ENCODE measurements at places on chromosomes 7 and 10. TPM values are rescaled to one million over a fixed set of nuclear protein-coding genes. Genes with fewer than 3 reads are reported as not detected.

The ZNF862 gene
- 10.4 TPM for total RNA-seq

The CUX1 gene
- total RNA-seq: 125 TPM

The KCP gene
- total RNA-seq: 0.19 TPM

The UPK3B gene
- total RNA-seq: 0.49 TPM

The FUOM gene
- 5.1 TPM for total RNA-seq

The COPS6 gene
- total RNA-seq: 114 TPM

The SFMBT2 gene
- total RNA-seq: 11.0 TPM

The LAMB1 gene
- total RNA-seq: 60.0 TPM

The HHEX gene
- 2.1 TPM for total RNA-seq

The PRSS1 gene
- not detected for total RNA-seq

The IL2RA gene
- total RNA-seq: 2.3 TPM

The AUTS2 gene
- total RNA-seq: 10.5 TPM

The CYP26C1 gene
- total RNA-seq: not detected

The MYOZ1 gene
- 4.8 TPM for total RNA-seq

The EXOSC1 gene
- 14.9 TPM for total RNA-seq

The FAM25A gene
- not detected for total RNA-seq

The SFTPA1 gene
- not detected for total RNA-seq

The AP4M1 gene
- total RNA-seq: 11.8 TPM

The ANKRD1 gene
- total RNA-seq: 2,047 TPM

The FGF8 gene
- total RNA-seq: not detected

The AGMO gene
- total RNA-seq: 0.36 TPM

The HOXA7 gene
- 0.36 TPM for total RNA-seq

The WDR86 gene
- total RNA-seq: 0.16 TPM

The DNA2 gene
- total RNA-seq: 2.1 TPM

The BICC1 gene
- 5.7 TPM for total RNA-seq

The ATOH7 gene
- not detected for total RNA-seq

The LIPM gene
- total RNA-seq: not detected

The CDC14C gene
- not detected for total RNA-seq

The GRM3 gene
- total RNA-seq: not detected

The PAPSS2 gene
- 10.6 TPM for total RNA-seq

The PFKP gene
- 206 TPM for total RNA-seq

The IDI2 gene
- total RNA-seq: 0.33 TPM

The ZNF488 gene
- total RNA-seq: 0.05 TPM

The FAM237B gene
- not detected for total RNA-seq

The ITIH5 gene
- total RNA-seq: 10.8 TPM

The LRRC61 gene
- 4.3 TPM for total RNA-seq

The CPA2 gene
- total RNA-seq: not detected
